Stimulated activated CD8-positive, alpha-beta memory T cell treated with anti-CD3 and anti-CD28 coated beads, Interleukin-4, amount 100 ng/mL, for 4 hours (primary cell): ENCODE measurements at places on chromosomes 4 and X.

DNA sequence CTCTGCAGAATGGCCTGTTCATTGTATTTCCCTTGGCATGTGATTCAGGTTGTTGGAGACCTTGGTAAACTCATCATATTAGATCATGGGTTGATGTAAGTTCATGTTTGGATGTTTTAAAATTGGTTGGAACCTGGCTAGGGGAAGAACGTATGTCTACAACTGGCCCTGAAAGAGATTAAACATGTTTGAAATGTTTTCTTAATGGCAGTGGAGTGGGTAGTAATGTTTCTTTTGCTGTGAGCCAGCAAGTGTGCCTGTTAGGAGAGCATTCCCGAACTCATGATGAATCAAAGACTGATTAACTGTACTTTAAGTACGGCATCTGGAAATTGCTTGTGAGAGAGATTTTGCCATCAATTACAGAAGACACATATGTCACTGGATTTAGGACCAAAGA lies 44.5 kb upstream of the SLC4A4 start:
- no peak for DNase-seq

DNA sequence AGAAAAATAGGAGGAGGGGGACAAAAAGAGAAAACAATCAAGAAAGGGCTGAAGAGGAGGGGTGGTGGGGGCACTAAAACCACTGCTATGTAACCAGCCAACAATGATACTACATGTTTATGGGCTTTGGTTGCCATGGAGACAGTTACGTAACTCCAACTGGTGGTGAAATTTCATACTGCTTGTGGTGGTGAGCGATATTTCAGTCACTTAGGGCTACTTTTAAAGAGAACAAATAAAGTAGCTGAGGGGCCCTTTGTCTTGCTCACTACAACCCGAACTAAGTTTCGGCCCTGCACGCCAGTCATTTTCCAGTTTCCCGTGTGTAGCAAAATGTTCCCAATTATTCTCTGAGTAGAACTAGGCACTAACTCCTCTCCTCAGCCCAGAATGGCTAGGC lies 275.2 kb upstream of the EDA2R start:
- DNase-seq: no peak

GRCh38 chrX:153406903-153407302 lies 4.4 kb upstream of the ZFP92 start:
- DNase-seq: no peak

DNA sequence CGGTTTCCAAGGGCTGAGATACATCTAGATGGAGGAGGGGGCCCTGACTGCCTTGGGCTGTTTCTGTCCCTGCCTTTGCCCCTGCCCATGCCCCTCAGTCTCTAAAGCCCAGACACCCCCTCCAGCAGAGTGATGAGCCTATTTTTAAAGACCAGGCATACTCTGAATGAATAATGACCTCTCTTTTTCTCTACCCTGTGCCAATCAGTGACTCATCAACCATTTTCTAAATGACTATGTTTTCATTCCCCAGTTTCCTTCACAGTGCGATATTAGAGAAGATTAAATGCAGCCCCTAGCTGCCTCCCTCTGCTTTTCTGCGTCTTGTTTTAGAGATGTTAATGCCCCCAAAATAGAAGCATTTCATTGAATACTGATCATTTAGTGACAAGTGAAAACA lies 15.5 kb upstream of the NHS start:
- DNase-seq: no peak

GRCh38 chr4:38563707-38564495 lies 100.1 kb upstream of the KLF3 start:
- DNase-seq: no peak

- DNase-seq: no peak
Measured at GRCh38 chrX:48920718-48921104, 1.9 kb upstream of the PIM2 start.

DNA sequence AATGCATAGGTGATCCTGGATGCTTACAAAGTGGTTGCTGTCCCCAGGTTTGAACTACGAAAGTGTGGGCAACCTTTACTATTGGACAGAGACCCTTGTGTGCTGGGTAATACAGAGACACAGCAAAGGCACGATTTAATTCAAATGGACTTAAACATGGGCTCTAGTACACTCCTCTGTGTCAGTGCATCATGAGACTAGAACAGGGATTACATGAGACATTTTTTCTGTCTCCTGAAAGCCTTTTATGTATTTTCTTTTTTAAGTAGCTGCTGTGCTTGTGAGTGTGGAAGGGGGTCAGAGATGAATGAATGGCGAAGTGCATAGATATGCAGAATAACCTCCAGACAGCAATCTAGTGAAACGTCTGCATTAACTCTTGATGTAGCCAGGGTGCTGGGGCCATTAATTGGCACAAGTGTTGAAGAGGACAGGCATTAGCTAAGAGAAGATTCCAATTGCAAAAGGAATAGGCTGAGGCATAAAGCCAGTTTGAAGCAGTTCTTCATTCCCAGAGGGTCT lies 218.4 kb downstream of the STIM2 start:
- DNase-seq: no peak

- no peak for DNase-seq
Measured at GRCh38 chrX:71637848-71638247, 19.5 kb upstream of the CXCR3 start.

DNA sequence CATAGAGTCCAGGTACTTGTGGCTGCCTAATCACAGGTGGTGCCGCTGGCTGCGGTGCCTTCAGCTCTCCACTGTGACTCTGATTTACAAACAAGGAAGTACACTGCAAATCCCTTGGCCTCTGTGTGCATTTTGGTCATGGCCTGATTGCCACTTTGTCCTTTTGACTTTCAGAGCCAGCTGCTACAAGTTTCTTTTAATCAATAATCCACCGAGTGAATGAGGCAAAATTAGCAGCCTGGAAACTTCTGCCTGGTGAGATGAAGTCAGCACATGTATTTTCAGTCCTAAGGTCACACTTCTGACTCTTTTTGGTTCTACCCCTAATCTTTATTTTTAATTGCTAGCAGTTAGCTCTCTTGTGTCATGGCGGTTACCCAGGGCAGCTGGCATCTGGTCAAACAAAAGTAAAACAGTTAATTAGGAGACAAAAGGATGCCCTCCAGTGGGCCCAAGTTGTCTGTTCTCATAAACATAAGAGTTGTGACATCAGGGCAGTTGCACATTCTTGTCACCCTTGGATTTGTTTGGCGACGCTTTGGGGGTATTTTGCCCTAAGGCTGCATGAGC lies 62.3 kb upstream of the LNX1 start:
- no peak for DNase-seq

GRCh38 chr4:144739511-144740033 lies 93.6 kb downstream of the HHIP start:
- DNase-seq: no peak

DNA sequence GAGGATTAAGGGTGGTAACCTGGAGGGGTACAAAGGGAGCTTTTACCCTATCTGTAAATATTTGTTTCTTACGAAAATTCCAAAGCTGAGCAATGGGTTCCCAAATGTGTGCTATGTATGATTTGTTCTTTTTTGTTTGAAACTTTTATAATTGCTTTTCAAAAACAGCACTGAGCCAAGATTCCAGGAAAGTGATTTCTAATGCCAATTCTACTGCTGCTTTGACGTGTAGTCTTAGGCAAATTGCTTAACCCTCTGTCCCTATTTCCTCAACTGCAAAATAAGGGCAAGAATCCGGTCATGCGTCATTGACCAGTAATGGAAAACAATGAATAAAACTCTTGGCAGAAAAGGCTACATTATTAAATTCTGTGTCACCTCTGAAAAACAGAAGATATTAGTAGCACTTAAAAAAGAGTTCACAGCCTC lies 454.7 kb downstream of the IL15 start:
- DNase-seq: no peak

GRCh38 chr4:113943863-113944262 lies 35.6 kb downstream of the ARSJ start:
- no peak for DNase-seq

DNA sequence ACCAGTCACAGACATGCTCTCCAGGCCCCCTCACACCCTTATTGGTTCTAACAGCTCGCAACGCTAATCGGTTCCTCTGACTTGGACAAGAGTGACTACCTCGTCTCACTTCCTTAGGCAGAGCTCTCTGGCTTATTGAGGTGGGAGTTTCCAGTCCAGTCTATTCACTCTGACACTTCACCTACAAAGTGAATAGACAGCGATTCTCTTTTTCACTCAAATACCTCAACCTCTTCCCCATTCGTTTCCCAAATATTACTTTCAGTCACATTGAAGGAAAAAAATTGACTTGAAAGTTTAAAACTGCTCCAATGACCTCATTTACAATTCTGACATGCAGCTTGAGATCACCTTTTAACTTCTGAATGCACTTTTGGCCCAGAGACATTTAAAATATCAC lies 17.7 kb downstream of the HELT start:
- DNase-seq: no peak

DNA sequence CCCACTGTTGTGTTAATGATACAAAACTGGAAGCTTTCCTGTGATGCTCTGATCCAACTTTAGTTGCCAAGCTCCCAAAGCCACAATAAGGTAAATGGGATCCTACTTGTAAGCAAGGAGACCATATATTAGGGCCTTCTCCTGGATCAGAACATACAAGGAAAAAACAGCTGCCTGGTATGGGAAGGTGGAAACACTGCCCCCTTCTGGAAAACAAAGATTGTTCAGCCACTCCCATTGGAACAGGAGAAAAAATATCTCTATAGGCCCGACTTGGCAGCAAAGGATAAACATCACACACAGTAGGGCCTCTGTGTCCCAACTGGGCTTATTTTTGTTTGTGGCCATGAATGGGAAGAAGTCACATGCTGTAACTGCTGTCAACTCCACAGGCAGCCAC lies 166.5 kb downstream of the TBX22 start:
- DNase-seq: no peak

DNA sequence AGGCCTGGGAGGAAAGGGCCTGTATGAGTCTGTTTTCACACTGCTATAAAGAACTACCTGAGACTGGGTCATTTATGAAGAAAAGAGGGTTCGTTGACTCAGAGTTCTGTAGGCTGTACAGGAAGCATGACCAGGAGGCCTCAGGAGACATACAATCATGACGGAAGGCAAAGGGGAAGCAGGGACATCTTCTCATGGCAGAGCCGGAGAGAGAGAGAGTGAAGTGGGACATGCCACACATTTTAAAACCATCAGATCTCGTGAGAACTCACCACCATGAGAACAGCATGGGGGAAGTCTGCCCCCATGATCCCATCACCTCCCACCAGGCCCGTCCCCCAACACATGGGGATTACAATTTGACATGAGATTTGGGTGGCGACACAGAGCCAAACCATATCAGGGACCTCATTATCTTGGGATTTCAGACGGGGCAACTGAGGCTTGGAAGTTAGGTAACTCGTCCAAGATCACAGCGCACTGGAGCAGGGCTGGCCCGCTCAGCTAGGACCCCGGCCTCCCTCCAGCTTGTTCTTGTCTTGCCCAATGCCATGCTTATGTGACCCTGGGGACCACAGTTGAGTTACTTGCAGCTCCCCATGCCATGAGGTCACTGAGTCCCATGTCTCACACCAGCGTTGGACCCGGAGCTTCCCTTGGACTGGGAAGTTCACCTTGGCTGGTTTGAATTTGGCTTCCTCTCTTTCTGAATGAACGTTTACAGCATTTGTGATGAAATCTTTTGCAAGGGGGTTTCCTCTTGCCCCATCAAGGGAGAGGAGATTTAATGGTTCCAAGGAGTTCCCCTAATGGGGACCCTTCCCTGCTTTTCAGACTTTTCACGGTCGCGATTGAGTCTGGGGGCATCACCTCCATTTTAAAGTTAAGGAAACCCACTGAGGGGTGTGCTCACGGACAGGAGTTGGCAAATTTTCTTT lies 18.1 kb downstream of the HTRA3 start:
- DNase-seq: no peak

DNA sequence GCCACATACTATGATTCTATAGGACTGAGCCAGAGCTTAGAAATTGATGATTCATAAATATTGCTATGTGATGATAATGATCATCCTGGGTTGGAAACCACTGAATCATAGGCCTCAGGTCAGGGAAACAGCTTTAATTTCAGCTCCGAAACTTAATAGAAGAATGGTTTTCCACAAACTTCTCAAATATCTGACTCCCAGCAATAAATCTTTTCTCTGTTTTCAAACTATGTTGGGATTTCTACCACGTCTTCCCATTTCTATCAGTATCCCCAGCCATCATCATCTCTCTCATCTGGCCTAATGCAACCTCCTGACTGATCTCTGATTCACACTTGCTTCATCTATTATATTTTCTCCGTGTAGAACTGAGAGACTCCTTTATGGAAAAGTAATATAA lies 521.8 kb upstream of the AGA start:
- DNase-seq: no peak

- DNase-seq: no peak
Measured at GRCh38 chr4:71186566-71187403, 152.0 kb upstream of the SLC4A4 start.

DNA sequence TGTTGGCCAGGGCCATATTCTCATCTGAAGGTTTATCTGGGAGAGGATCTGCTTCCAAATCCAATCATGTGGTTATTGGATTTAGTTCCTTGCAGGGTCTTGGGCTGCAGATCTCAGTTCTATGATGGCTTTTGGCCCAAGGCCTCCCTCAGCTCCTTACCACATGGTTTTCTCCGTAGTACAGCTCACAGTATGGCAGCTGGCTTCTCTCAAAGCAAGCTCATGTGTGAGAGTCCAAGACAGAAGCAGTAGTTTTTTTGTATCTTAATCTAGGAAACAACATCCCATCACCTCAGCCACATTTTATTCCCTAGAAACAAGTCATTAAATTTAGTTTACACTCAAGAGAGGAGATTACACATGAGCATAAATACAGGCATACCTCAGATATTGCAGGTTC lies 24.5 kb downstream of the MND1 start:
- DNase-seq: no peak

DNA sequence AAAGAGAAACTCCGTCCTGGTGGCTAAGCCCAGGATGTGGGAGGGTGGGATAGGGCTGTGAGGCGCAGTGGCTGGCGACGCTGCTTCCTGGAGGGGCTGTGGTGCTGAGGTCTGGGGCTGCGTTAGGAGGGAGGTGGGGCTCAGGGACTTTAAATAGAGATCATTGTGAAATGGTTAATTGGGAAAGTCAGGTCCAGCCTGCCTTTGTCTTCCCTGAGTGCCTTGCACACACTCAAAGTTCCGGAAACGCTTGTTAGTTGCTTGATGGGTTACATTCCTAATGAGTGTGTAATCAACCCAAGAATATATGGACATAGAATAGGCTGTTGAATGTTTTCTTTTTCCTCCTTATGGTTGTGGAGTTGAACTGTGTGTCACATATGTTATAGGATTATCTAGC lies 55.7 kb upstream of the CLDN34 start:
- DNase-seq: no peak

DNA sequence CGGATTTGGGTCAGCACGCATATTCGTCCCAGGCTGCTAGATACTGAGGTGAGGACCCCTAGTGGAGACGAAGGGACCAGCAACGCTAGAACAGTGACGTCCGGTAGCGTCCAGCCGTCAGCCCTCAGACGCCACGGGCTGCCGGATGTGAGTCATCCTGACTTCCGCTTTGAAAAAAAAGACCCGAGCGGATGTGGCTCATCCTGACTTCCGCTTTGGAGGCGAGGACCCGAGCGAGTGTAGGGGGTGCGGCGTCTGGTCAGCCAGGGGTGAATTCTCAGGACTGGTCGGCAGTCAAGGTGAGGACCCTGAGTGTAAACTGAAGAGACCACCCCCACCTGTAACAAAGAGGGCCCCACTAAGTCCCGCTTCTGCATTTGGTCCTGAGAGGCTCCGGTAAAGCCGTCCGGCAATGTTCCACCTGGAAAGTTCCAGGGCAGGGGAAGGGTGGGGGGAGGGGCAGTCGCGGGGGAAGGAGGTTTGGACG lies at the start of gene MAGEB2:
TSS of gene MAGEB2 (plus strand) at position 207 of the 487 bp plus-strand sequence. CDS start 3,018 bp downstream, outside the sequence.
- no peak for DNase-seq

GRCh38 chr4:54107951-54108748 lies 8.2 kb downstream of the GSX2 start:
- no peak for DNase-seq

- DNase-seq: peak; percentile 68
Measured at GRCh38 chr4:48047421-48047844, 30.9 kb downstream of the NIPAL1 start.
